ENCODE measurements at places on chromosomes 4 and X.

DNA sequence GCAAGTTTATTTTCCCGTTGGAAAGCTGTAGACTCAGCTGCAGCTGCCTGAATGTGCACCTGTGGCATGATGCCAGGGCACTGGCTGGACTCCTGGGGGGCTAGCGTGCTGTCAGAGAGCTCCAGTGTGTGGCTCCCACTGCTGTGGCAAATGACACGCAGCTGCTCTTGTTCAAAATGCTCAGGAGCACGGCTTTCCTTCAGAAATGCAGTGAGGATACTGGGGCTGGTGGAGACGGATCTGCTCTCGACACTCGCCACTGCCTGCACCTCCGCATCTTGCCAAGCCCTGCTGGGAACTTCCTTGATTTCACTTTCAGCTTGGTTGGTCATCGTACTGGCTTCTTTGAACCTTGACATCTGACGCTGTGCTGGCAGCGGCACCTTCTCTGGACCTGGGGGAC lies 58.7 kb downstream of the GPRIN3 start:
- DNase-seq = no peak

GRCh38 chr4:156838761-156839160 lies 132.8 kb downstream of the PDGFC start:
- DNase-seq = no peak

DNA sequence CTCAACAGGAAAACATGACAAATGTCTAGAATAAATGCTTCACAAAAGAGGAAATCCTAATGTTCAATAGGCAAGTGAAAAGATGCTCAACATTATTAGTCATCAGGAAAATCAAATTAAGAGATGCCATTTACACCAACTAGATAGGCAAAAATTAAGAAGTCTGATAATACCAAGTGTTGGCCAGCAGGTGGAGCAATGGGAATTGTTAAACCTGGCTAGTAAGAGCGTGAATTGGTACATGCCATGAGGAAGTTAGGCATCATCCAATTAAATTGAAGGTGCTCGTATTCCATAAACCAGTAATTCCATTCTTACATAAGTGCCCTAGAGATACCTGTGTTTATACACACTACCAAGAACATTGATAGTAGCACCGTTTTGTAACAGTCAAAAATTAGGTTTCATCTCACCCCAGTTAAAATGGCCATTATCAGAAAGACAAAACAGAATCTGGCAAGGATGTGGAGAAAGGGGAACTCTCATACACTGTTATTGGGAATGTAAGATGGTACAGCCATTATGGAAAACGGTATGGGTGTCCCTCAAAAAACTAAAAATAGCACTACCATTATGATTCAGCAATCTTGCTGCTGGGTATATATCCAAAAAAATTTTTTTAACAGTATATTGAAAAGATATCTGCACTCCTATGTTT lies 14.0 kb upstream of the ZCCHC18 start:
- no peak for DNase-seq

GRCh38 chr4:72966652-72967051 lies 102.9 kb downstream of the COX18 start:
- DNase-seq = no peak

DNA sequence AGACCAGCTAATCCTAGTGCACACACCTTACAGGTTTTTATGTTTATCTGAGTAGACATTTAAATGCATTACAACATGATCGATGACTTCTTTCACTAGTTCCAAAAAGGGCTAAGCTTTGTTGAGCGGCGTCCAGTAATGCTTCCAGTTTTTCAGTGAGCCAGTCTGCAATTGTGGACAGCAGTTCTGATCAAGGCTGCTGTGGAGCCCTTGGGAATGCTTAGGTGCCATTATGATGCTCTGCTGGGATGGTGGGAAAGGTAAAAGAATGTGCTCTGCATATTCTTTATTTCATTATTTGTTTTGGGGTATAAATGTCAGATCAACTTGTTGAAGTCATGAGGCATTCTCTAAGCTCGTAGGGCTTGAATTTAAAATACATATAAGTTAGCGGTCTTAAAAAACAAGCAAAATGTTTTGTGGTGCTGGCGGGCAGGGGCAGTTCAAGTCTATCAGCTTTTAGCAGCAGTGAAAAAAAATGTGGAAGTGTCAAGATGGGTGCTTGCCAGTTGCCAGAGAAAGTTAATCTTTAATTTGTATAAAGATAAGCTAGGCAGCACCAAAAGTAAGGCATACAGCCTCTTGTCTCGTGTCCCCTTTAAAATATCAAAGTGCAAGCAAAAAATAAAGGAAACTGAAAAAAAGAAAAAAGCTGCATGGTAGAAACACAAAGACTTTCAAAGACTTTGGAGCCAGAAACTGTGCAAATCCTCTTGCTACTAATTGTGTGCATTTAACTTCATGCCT lies 5.8 kb downstream of the MID1IP1 start:
- DNase-seq = no peak

DNA sequence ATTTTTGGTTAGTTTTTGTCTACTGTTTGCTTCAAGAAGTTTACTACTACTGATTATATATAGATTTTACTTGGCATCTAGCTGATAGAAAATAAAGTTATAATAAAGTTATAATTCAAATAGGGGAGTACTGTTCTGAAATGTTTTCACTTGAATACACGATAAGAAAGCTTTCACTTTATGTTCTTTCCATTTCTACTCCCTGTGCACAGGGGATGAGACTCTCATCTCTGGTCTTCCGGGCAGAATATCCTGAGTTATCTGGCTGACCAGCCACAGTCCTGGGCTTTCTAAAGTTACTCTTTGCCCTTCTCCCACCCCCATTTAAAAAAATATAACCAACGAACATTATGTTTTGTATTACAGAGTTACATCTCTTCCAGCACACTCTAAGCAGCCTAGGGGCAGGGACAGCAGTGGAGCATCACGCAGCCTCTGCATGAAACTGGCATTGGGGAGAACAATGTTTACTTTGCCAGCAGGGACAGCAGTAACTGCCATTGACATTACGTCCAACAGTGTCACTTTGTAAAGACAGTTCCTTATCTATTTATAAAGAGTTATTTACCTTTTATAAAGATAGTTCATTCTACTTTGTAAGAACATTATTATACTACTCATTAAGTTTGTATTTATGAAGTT lies 64.3 kb downstream of the METTL14 start:
- DNase-seq = no peak

DNA sequence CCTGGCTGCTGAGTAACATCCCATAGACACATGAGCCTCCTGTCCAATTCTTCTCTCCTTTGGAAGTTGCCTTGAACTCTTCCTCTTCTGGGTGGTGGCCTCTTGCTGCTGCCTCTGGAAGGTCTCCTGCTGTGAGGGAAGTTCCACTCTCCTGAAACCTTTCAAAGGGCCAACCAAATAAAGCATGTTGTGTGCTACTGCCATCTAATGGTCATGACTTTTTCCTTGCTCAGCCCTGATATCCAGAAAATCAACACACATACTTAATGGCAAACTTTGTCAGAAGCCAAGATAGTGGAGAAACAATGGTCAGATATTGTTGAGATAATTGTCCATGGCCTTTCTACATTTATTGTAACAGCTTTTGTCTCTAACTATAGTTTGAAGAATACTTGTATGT lies 19.1 kb upstream of the ZXDA start:
- no peak for DNase-seq

DNA sequence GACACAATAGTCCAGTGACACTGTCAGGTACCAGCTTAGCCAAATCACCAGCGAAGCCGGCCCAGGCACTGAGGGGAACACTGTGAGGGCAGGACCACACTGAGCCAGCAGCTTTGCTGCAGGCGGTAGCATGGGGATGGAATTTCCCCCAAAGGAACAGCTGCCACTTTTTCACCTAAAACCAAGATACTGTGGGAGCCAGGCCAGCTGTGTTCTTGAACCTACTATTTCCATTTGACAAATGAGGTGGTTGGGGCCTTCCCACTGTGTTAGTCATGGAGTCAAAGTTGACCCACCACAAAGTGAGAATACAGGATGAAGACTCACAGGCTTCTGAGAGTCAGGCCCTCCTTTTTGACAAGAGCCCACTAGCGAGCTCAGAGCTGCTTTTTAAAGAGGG lies 70.7 kb upstream of the SH3RF1 start:
- DNase-seq = no peak

DNA sequence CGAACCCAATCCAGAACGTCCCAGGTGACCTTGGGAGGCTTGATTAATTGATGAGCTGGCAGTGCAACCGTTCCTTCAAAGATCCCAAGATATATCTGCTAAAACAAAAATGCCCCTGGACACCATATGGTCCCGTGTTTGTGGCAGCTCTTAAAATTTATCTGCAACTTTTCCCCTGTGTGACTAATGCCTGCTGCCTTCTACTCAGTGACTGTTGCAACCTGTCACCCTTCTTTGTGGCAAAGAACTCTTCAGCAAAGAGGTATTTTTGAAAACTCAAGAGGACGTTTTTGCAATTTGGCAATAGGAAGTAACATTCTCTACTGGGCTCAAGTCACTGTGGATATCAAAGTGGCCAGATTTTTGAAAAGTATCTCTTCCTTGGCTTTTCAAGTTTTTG lies 75.8 kb upstream of the SOD3 start:
- no peak for DNase-seq

- no peak for DNase-seq
These were observed 24.1 kb downstream of the SH3KBP1 start for GRCh38 chrX:19863212-19863856.

All from SW 1271 (cell line).